ENCODE measurements at places on chromosomes 12 and 14. TPM values are rescaled to one million over a fixed set of nuclear protein-coding genes. Genes with fewer than 3 reads are reported as not detected.

Gene SERPINA10
- not detected for total RNA-seq

Gene NRIP2
- not detected for total RNA-seq

Gene TAS2R13
- total RNA-seq = 2.0 TPM

Gene FOXN4
- 0.49 TPM for total RNA-seq

Gene LGR5
- 1.2 TPM for total RNA-seq

Gene ARG2
- total RNA-seq = not detected

Gene BMP4
- total RNA-seq = 19.9 TPM

Gene FIGNL2
- total RNA-seq = 1.0 TPM

Gene CD163
- 721 TPM for total RNA-seq

Gene TBX3
- total RNA-seq = 48.8 TPM

DNA sequence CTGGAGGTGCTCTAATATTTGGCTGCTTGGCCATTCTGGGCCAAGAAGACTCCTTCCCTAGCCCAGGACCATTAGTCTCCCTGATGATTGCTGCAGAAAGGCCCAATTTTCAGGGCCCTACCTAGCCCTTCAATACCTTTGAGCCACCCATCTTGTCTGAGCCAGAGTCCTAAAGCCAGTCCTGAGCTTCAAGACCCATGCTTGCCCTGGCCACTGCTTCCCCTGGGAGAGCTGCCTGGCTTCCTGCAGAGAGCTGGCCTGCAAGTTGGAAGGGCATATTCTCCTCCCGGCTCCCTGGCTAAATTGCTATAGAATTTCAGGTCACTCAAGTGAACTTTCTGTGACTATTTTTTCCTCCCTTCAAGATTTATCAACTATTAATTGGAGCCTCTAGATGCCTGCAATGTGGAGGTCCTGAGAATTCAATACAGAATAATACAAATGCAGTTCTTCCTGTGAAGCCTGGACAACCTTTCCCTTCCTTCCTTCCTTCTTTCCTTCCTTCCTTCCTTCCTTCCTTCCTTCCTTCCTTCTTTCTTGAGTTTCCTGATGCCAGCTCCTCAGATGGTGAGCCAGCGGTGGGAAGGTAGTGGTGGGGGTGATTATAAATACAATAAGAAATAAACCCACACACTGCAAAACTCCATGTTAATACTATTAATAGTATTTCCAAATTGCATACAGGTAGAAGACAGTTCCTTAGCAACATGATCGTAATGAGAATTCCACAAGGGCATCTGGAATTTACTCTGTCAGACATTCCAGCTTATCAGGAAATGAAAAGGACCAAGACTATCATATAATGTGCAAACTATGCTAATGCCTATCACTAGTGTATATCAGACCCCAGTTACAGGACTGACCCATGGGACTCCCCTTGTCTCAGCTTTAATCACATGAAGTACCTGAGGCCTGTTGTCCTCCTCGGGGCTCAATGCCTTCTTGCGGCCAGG is 108.1 kb downstream of the ZFP36L1 start:
- no peak overlapping the region for H3K4me3 ChIP-seq
- H3K27me3 ChIP-seq = no peaks in the 10 kb centered on the region
- H3K36me3 ChIP-seq = no peaks in the 10 kb centered on the region
- peak overlapping the region; percentile 87 for H3K27ac ChIP-seq
- peaks cover 61% of the 10 kb centered on the region for H3K4me1 ChIP-seq
- DNase-seq = no peak

DNA sequence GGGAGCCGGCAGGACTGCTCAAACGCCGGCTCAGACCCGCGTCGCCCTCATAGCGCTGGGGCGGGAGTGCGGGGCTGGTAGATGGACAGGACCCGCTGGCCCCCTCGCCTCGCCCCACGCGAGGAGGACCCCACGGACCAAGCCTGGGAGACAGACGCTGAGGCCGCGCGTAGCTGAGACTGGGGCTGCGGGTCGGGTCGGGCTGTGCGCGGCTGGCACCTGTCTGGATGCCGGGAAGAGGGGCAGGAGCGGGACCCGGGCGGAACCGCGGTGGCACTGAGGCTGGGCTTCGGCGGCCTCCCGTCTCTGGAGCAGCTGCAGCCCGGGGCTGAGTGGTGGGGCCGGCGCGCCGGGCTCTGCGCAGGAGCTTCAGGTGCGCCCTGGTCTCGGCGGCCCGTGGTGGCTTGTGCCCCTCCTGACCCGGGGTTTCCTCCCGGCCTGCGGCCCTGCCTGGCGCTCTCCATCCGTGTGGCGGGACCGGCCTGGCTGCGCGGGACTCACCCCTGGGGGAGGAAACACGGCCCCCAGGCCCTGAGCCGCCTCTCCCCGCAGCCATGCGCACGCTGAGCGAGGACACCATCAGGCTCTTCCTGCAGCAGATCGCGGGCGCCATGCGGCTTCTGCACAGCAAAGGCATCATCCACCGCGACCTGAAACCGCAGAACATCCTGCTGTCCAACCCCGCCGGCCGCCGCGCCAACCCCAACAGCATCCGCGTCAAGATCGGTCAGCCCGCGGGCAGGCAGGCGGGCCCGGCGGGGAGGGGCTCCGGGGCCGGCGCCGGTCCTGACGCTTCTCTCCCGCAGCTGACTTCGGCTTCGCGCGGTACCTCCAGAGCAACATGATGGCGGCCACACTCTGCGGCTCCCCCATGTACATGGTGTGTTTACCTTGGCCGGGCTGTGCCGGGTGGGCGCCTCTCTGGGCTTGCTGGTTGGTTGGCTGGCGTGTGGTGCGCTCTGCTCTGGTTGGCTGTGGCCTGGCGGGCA is 14.0 kb downstream of the ULK1 start:
- H3K27ac ChIP-seq = no peak overlapping the region
- no peaks in the 10 kb centered on the region for H3K27me3 ChIP-seq
- H3K36me3 ChIP-seq = peaks cover 66% of the 10 kb centered on the region
- peaks cover 7% of the 10 kb centered on the region for H3K4me1 ChIP-seq
- H3K4me3 ChIP-seq = no peak overlapping the region

DNA sequence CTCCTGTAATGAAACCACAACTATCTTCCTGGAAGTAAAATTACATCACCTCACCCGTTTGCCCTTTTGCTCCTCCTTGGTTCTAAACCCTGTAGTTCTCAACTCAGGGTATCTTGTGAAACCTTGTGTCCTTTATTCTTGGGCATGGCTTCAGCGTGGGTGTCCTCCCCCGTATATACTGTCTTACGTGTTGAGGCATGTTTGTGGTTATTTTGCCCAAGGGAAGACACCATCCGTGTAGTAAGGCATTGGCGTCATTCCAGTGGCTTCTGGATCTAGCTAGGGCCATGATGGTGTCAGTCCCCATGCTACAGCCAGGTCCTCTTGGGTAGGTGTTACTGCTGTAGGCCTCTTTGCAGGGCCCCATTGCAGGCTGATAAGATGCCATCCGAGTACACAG is 115.4 kb downstream of the ZFP36L1 start:
- H3K4me1 ChIP-seq = peaks cover 24% of the 10 kb centered on the region
- no peak overlapping the region for H3K4me3 ChIP-seq
- no peaks in the 10 kb centered on the region for H3K36me3 ChIP-seq
- no peaks in the 10 kb centered on the region for H3K27me3 ChIP-seq
- no peak overlapping the region for H3K27ac ChIP-seq
- DNase-seq = no peak

GRCh38 chr12:91639327-91639726 is 456.7 kb upstream of the DCN start:
- H3K4me3 ChIP-seq = no peak overlapping the region
- no peak overlapping the region for H3K27ac ChIP-seq
- H3K4me1 ChIP-seq = no peaks in the 10 kb centered on the region
- no peak for DNase-seq
- no peaks in the 10 kb centered on the region for H3K36me3 ChIP-seq

DNA sequence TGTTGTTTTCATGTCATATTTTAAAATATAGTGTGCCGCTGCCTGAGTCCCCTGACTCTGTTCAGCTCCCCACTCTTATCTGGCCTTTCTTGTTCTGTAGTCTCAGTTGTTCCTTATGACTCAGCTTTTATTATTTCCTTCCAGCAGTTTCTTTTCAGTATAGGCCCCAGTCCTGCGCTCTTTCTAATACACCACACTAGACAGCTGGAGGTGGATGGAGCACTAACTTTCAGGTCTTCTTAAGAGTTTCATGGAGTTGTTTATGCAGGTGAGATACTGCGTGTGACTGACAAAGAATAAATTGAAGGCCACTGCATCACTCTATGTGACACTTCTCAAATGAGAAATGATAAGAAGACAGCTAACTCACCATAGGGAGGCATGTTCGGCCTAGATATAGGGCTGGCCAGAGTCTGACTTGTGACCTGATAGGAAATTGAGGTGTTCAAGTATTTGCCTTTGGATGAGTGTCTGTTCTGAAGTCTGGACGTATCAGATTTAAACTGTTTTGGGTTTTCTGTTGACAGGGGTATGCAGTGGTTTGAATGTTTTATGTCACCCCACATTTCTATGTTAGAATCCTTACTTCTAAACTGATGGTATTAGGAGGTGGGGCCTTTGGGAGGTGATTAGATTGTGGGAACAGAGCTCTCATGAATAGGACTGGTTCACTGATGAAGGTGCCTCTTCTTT is 60.8 kb upstream of the CLMN start:
- no peak overlapping the region for H3K27ac ChIP-seq
- no peaks in the 10 kb centered on the region for H3K27me3 ChIP-seq
- DNase-seq = no peak
- H3K36me3 ChIP-seq = no peaks in the 10 kb centered on the region
- H3K4me3 ChIP-seq = no peak overlapping the region

GRCh38 chr12:57756406-57757341 is 1.8 kb downstream of the MARCHF9 start:
- DNase-seq = peak; percentile 61
- no peak overlapping the region for H3K27ac ChIP-seq
- H3K4me3 ChIP-seq = peak overlapping the region; percentile 84
- H3K4me1 ChIP-seq = peaks cover 38% of the 10 kb centered on the region

DNA sequence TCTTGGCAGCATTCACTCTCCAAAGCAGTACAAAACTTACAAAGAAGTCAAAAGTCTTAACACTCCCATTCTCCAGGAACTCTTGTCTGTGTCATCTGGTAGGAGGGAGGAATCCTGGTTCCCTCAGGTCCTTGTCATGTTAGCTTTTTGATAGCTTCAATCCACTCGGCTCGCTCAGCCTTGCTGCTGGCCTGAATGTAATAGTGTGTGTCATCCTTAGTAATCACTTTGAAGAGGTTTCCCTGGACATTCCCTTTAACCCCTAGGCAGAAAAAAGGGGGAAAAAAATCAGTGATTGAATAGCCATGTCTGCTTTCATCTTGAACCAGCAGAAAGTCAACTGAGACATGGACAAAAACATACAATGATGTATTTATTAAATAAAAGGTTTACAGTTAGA is 24.8 kb downstream of the PLEK2 start:
- H3K27ac ChIP-seq = no peak overlapping the region
- H3K4me1 ChIP-seq = no peaks in the 10 kb centered on the region
- H3K36me3 ChIP-seq = peaks cover 30% of the 10 kb centered on the region
- no peak overlapping the region for H3K4me3 ChIP-seq
- H3K27me3 ChIP-seq = no peaks in the 10 kb centered on the region

GRCh38 chr14:49892301-49892635 is 614 bp upstream of the ARF6 start:
- H3K4me1 ChIP-seq = peaks cover 32% of the 10 kb centered on the region
- no peaks in the 10 kb centered on the region for H3K27me3 ChIP-seq
- peak overlapping the region; percentile 77 for H3K4me3 ChIP-seq
- peak overlapping the region; percentile 100 for H3K27ac ChIP-seq

DNA sequence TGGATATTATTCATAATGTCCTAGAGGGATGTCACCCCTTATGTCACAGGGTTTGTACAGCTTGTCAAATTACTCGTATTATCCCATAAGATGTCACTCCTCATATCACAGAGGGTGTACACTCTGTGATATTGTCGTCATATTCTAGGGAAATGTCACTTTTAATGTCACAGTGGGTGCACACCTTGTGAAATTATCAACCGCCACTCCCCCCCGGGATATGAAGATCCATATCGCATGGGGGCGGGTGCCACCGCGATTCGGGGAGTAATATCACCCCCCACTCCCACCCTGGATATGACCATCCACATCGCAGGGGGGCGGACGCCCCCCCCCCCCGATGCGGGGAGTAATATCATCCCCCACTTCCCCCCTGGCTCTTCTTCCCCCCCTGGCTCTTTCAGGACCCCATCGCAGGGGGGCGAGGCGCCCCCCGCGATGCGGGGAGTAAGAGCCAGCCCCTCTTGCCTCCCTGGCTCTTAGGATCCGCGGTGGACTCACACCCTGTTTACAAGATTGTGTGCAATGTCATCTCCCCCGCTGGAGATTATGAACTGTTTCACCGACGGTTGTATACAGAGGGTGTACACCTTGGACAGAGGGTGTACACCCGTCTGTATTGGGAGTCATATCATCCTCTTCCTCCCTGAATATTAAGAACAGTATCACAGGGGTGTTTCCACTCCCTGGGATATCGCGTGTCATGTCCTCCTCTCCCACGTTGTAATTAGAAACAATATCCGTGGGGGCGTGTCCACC is 92.8 kb downstream of the FRMD6 start:
- H3K4me1 ChIP-seq = no peaks in the 10 kb centered on the region
- no peak for DNase-seq
- H3K27ac ChIP-seq = no peak overlapping the region
- H3K4me3 ChIP-seq = no peak overlapping the region

DNA sequence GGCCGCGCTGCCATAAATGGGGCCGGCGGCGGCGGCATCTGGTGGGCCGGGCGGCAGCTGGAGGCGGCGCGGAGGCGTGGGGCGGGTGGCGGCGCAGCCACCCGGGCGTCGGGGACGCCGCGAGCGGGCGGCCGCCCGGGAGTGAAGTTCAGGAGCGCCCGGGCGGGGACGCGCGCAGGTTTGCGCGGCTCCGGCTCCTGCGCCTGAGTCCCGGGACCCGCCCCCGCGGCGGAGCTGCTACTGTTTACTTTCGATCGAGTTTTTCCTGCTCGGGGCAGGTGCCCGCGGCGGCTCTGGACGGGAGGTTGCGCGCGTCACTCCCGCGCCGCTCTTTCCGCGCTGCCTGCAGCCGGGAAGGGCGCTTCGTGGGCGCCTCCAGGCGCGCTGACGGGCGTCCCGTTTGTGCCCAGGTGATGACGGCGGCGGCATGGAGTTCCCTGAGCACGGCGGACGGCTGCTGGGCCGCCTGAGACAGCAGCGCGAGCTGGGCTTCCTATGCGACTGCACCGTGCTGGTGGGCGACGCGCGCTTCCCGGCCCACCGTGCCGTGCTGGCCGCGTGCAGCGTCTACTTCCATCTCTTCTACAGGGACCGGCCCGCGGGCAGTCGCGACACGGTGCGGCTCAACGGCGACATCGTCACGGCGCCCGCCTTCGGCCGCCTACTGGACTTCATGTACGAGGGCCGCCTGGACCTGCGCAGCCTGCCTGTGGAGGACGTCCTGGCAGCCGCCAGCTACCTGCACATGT is at the start of gene ZBTB42:
Gene ZBTB42, plus strand, starts transcription at position 331 of the 749 bp plus-strand sequence. Its CDS starts 97 bp downstream, at position 428.
- peak; percentile 96 for DNase-seq
- peak within 1 kb of the TSS; percentile 97 for H3K27ac ChIP-seq
- H3K4me3 ChIP-seq = peak within 1 kb of the TSS; percentile 77

GRCh38 chr14:39050389-39050788 is 52.6 kb downstream of the SEC23A start:
- no peaks in the 10 kb centered on the region for H3K4me1 ChIP-seq
- H3K36me3 ChIP-seq = peaks cover 62% of the 10 kb centered on the region
- H3K27me3 ChIP-seq = no peaks in the 10 kb centered on the region

- H3K4me3 ChIP-seq = no peak overlapping the region
- H3K27ac ChIP-seq = no peak overlapping the region
- no peaks in the 10 kb centered on the region for H3K36me3 ChIP-seq
- peaks cover 28% of the 10 kb centered on the region for H3K4me1 ChIP-seq
These were observed 2.6 kb upstream of the C12orf76 start for GRCh38 chr12:110050927-110051326.

Measured in upper lobe of left lung (tissue), 6 donors.